SK-N-DZ (cell line): ENCODE measurements at places on chromosomes 5 and 9.

DNA sequence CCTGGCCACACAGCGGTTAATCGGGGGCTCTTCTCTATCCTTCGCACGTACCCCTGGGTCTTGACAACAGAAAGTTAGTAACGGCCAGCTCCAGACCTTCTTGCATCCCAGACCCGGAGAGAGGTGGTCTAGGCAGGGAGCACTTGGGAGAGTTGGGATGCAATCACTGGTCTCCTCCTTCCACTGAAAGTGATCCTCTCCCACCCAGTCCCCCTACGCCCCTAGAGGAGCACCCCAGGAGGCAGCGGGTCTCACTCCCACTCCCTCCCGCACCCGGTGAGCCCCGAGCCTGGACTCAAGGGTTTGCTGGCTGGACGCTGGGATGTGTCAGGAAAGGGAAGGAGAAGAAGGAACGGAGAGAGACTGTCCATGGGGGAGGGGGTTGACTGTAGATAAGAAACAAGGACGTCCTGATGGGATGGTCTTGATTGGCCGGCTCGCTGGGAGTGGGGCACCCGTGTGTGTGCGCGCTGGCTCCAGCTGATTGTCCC, 2.0 kb downstream of the RORB start:
- peak; percentile 82 for DNase-seq

DNA sequence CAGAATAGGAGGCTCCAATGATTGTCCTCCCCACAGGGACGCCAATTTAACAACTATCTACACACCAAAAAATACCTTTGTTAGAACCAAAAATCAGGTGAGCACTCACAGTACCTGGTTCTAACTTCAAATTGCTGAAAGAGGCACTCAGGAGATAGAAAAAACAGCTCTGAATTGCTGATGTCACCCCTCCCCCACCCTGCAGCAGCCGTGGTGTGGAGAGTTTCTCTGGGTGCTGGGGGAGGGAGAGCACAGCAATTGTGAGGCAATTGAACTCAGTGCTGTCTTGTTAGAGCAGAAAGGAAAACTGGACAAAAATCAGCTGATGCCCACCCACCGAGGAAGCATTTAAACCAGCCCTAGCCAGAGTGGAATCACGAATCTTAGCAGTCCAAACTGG, 41.8 kb downstream of the TNFSF8 start:
- no peak for DNase-seq

DNA sequence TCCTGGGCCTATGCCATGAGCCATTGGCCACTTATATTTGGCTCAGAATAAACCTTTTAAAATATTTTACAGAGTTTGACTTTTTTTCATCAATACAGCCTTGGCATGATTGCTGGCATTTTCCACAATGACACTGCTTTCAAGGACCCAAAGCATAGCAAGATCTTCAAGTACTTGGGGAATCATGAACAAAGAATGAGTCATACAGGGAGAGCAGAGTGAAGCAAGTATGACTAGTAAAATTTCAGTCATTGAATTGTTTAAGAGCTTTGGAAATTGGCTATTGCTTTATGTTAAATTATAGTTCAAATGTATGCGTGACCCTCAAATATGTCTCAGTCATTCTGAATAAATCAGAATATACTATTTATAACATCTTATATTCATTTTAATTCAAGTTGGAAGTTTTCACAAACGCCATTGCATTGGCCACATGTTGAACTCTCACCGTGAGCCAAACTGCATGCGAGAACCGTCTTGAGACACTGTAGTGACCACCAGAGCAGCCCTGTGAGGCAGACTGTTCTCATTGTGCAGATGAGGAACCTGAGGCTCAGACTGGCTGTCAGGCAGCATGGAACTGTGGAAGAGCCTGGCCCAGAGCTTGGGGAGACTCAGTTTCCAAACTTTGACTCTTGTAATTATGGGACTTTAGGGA, 52.9 kb downstream of the GDNF start:
- no peak for DNase-seq

GRCh38 chr9:14219850-14220249, 94.1 kb downstream of the NFIB start:
- no peak for DNase-seq

- no peak for DNase-seq
These were observed 40.8 kb upstream of the RNF130 start for GRCh38 chr5:180112181-180112861.

DNA sequence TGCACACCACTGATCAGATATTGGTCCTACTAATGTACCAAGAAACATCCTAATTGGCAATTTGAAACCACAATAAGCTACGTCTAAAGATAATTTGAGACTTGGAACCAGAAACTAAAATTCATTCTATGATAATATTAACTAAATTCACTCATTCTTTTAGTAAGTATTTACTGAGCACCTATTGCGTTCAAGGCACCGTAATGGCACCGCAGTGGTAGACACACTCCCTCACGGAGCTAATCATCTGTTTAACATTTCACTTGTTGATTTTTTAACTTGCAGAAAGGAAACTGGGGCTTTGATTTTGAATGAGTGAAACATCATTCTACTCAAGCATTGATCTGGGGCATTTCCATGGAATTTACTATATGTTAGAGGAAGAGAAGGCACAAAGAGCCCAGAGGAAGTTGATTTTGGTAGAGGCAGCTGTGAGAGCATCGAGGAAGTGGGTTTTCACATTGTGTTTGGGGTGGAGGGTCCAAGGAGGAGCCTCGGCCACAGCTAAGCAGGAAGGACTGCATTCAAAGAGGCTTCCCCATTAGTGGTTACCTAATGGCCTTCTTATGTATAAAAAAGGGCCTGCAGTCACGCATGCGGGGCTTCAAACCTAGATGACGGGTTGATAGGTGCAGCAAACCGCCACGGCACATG, 7.1 kb downstream of the RAPGEF1 start:
- DNase-seq = no peak

DNA sequence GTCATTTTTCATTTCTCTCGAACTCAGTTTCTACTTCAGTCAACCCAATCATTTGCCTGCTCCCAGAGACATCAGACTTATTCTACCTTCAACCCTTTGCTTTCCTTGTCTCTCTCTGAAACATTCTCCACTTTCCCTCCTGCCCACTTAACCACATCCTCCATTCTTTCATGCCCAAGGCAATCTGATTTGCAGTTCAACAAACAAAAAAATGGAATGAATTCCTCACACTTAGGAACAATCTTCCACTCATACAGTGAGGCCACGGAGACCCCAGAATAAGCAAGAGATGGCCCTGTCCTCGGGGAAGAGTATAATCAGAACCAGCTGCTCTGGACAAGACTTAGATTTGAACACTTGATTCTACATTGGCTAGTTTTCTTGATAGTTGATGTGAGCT, 180.5 kb downstream of the RFK start:
- no peak for DNase-seq

DNA sequence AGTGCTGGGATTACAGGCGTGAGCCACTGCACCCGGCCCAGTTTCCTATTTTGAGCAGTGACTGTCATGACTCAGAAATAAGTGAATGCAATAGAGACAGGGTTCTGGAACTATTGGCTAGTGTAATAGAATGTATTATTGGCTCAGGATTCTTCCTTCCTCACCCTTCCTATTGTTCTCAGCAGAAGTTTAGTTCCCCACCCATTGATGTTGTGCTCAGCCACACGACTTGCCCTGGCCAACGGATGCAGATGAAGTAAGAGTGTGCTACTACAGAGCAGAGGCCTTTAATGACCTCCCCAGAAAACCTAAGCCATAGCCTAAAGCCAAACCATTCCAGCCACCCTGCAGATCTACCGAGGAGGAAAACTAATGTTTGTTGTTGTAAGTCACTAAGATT, 287.9 kb downstream of the AGTPBP1 start:
- no peak for DNase-seq

GRCh38 chr5:143179126-143179740, 224.3 kb downstream of the NR3C1 start:
- no peak for DNase-seq

DNA sequence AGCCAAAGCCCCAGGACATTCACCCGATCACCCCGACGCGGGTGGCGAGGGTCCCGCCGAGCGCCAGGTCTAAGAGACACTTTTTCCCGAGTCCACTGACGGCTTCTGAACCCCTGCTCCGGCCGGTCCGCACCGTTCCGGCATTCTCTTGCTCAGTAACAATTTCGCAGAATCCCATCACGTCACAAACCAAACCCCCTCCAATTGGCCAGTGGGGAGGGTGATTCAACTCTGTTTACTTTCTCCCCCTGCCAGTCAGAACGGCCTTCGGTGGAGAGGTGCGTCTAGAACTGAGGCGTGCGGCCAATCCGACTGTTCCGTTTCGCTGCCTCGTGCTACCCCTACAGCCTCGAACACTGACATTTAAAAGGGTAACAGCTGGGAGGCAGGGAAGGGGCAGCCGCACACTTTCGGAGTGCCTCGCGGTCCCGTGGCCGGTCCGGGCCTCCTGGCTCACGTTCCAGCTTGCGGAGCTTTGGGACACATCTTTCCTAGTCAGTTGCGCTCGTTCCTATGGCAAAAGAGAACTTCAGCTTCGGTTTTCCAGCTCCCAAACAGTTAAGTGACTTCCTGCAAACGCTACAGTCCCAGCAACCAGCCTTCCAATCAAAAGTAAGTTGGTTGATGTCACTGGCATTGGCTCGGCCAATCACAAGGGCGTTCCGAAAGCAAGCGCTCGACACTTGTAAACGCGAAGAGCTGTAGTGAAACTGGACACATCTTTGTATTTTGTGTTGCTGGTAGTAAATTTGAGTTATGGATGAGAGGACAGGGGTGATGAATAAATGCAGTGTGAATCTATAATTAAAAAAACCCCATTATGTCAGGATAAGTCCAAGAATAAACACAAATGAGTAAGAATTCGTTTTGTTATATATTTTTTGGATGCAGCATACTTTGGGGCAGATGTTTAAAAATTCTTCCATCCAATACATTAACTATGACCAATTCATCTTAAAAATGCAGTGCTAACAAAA, at the start of gene KLF9:
Gene KLF9, minus strand, starts transcription at position 859 of the 977 bp plus-strand sequence. CDS start 1,294 bp downstream, outside the sequence.
- DNase-seq = peak; percentile 91
